ENCODE measurements at places on chromosomes 2 and 18. TPM values are rescaled to one million over a fixed set of nuclear protein-coding genes. Genes with fewer than 3 reads are reported as not detected.

PRKAG3 gene
- not detected for total RNA-seq

PID1 gene
- 60.3 TPM for total RNA-seq

GRCh38 chr18:28048612-28049011 lies 128.3 kb downstream of the CDH2 start:
- no peaks in the 10 kb centered on the region for H3K27me3 ChIP-seq
- H3K36me3 ChIP-seq: no peaks in the 10 kb centered on the region
- no peaks in the 10 kb centered on the region for H3K4me1 ChIP-seq

- no peak overlapping the region for H3K27ac ChIP-seq
- H3K36me3 ChIP-seq: no peaks in the 10 kb centered on the region
- H3K4me1 ChIP-seq: no peaks in the 10 kb centered on the region
- no peak for DNase-seq
- no peak overlapping the region for H3K4me3 ChIP-seq
Measured at GRCh38 chr2:205702576-205702975, 20.3 kb downstream of the NRP2 start.

DNA sequence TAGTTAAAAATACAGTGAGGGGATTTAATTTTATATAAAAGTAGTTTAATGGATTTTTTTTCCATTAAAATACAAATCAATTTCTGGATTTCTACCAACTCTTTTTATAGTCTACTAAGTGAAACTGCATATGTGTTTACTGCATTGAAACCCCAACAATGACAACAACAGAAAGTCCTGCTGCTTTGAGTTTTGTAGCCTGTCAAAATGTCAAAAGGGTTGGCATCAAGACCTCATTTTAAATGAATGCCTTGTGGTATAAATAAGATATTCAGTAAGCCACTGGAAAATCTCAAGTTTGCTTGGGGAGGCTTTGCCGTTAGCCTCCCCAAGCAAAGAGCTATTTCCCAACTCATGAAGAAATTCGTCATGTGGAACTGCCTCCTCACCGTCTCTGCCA lies 440.3 kb upstream of the HNMT start:
- no peak for DNase-seq
- H3K4me3 ChIP-seq: no peak overlapping the region
- H3K27ac ChIP-seq: no peak overlapping the region
- no peaks in the 10 kb centered on the region for H3K36me3 ChIP-seq

- no peak for DNase-seq
- H3K4me3 ChIP-seq: no peak overlapping the region
- no peak overlapping the region for H3K27ac ChIP-seq
- H3K36me3 ChIP-seq: no peaks in the 10 kb centered on the region
- H3K27me3 ChIP-seq: no peaks in the 10 kb centered on the region
Measured at GRCh38 chr2:73104933-73105332, 7.8 kb downstream of the RAB11FIP5 start.

RGPD4 gene
- total RNA-seq: not detected

GRCh38 chr2:108447947-108448677 lies 894 bp upstream of the GCC2 start:
- no peak for DNase-seq
- H3K4me3 ChIP-seq: peak overlapping the region; percentile 93
- no peaks in the 10 kb centered on the region for H3K27me3 ChIP-seq
- H3K36me3 ChIP-seq: no peaks in the 10 kb centered on the region
- H3K27ac ChIP-seq: peak overlapping the region; percentile 94
- peaks cover 3% of the 10 kb centered on the region for H3K4me1 ChIP-seq

- H3K27ac ChIP-seq: peak overlapping the region; percentile 78
- H3K36me3 ChIP-seq: no peaks in the 10 kb centered on the region
- no peak for DNase-seq
Measured at GRCh38 chr2:222752746-222753145, 81.3 kb downstream of the MOGAT1 start.

DNA sequence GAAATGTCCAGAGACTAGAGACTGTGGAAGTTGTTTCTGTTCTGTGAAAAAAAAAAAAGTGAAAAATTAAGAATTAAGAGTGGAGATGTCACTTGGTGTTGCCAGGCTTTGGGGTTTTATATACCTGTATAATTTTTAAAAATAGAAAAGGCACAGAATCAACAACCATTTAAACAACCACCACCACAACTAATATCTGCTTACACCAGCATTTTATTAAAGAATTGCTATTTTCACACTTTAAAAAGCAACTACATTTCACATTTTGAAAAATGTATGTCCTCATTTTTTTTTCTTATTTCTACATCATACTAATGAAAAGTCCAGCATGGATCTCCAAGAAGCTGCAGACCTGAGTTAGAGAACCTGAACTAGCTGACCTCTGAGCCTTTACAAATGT lies 167.5 kb upstream of the DTNA start:
- DNase-seq: no peak
- H3K27ac ChIP-seq: no peak overlapping the region
- no peaks in the 10 kb centered on the region for H3K27me3 ChIP-seq
- H3K36me3 ChIP-seq: no peaks in the 10 kb centered on the region
- no peak overlapping the region for H3K4me3 ChIP-seq
- no peaks in the 10 kb centered on the region for H3K4me1 ChIP-seq

DNA sequence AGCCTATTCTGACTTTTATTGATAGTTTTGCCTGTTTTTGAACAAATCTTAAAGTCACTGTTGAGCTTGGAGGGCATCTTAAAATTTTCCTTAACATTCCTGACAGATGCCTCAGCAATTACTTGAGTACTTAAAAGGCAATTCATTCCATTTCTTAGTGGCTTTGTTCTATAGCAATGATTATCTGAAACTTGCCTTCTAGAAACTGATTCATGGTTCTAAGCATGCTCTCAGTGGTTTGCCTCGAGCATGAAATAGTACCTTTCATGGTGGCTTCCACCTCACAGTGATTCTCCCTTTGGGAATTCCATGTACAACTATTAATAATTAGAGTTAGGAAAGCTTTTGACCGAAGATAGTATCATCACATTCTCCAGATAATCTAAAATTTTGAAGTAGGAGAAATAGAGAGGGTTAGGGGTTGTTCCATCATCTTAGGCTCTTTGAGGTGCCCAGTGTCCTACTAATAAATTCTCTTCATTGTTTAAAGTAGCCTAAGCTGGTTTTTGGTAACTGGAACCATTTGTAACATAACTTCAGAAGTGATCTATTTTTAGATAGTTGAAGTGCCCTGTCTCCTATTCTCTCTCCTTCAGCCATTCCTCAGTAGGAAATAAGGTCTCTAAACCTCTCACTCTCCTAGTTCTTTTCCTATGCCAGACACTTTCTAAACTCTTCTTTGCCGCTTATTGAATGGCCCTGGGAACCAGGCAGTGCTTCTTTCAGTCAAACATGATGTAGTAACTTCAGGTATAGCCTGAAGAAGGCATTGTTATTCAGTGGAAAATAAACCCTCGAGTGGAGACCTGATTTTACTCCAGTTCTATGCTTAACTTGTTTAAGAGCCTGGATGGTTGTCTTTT lies 156.1 kb downstream of the HAUS1 start:
- no peak overlapping the region for H3K4me3 ChIP-seq
- H3K27me3 ChIP-seq: no peaks in the 10 kb centered on the region
- no peaks in the 10 kb centered on the region for H3K4me1 ChIP-seq
- no peak overlapping the region for H3K27ac ChIP-seq
- H3K36me3 ChIP-seq: no peaks in the 10 kb centered on the region

GRCh38 chr18:8706791-8707555 lies 1.6 kb downstream of the MTCL1 start:
- peak overlapping the region; percentile 92 for H3K27ac ChIP-seq
- peak overlapping the region; percentile 63 for H3K4me3 ChIP-seq
- H3K4me1 ChIP-seq: peaks cover 10% of the 10 kb centered on the region
- no peak for DNase-seq
- H3K27me3 ChIP-seq: no peaks in the 10 kb centered on the region

DNA sequence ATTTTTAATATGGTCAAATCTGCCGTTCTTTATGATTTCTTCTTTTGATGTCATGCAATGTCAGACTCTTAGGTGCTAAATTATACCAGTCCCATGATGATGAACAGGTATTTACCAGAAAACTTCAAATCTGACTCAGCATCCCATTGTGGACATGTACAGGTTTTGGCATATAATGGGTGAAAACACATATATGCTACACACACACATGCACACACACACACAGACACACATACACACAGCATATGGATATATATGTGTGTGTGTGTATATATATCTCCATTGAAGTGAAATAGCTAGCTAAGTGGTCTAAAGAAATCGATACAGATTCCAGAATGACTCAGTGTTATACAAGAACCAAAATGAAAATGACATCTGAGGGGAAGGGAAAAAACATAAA lies 7.4 kb downstream of the PLEK start:
- no peak overlapping the region for H3K4me3 ChIP-seq
- no peak overlapping the region for H3K27ac ChIP-seq
- no peaks in the 10 kb centered on the region for H3K4me1 ChIP-seq
- no peaks in the 10 kb centered on the region for H3K27me3 ChIP-seq

DNA sequence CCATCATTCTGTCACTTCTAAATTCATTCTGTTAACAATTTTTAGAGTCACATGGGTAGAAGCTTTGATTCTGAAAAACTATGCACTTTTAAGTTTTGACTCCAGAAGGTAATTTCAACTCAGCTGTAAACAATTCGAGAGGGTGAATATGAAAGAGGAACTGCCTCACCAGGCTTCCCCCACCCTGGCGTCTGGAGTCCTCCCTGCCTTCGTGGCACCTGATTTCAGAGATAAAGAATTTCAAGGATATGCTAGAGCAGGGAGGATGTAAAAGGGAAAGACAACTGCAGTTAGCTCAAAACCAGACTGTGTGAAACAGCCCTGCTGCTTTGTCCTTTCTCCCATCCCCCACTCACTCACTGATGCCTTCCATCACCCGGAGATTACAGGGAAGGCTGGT lies 40.7 kb downstream of the ONECUT2 start:
- H3K27ac ChIP-seq: no peak overlapping the region
- no peaks in the 10 kb centered on the region for H3K4me1 ChIP-seq
- no peaks in the 10 kb centered on the region for H3K27me3 ChIP-seq
- DNase-seq: no peak

DNA sequence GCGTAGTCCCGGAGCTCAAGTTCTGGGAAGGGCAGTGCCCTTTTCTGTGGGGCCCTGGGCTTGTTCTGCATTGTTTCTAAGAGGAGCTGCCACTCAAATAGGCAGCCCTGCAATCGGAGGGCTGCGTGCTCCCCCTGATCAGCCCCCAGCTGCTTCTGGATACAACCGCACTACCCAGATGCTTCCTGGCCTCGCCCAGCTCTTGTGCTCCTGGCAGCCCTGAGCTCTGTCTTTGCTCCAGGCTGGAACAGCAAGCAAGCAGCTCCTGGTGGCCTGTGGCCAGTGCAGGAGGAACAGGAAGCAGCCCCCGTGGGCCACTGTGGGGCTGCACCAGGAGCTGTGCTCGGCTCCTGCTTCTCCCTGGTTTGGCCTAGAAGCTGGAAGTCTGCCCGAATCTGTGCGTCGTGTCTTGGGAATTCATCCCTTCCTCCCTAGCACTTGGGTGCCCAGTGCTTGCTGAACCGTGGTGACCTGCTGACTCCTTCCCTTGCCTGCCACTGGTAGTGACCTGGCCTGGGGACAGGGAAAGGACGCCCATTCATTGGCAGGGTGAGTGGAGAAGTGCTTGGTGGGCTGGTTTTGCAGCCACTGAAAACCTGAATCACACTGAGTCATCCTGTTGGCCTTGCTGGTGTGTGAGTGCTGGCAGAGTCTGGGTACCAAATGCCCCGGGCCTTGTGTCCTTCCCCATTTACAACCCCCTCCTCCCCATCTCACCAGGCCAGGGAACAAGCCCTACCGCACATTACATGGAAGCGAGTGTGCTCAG lies 27.3 kb upstream of the NTSR2 start:
- peak overlapping the region; percentile 89 for H3K27ac ChIP-seq
- H3K4me1 ChIP-seq: peaks cover 11% of the 10 kb centered on the region
- no peaks in the 10 kb centered on the region for H3K36me3 ChIP-seq
- no peak for DNase-seq

GRCh38 chr2:12066986-12067385 lies 320.6 kb downstream of the LPIN1 start:
- H3K4me1 ChIP-seq: no peaks in the 10 kb centered on the region
- no peaks in the 10 kb centered on the region for H3K36me3 ChIP-seq
- DNase-seq: no peak
- H3K27me3 ChIP-seq: no peaks in the 10 kb centered on the region
- H3K4me3 ChIP-seq: no peak overlapping the region

ABCG8 gene
- total RNA-seq: not detected

- H3K4me1 ChIP-seq: no peaks in the 10 kb centered on the region
- H3K27me3 ChIP-seq: no peaks in the 10 kb centered on the region
- no peak overlapping the region for H3K4me3 ChIP-seq
- H3K27ac ChIP-seq: no peak overlapping the region
- no peaks in the 10 kb centered on the region for H3K36me3 ChIP-seq
- no peak for DNase-seq
Measured at GRCh38 chr2:61367177-61367576, 103.7 kb downstream of the USP34 start.

MOGAT1 gene
- not detected for total RNA-seq

DNA sequence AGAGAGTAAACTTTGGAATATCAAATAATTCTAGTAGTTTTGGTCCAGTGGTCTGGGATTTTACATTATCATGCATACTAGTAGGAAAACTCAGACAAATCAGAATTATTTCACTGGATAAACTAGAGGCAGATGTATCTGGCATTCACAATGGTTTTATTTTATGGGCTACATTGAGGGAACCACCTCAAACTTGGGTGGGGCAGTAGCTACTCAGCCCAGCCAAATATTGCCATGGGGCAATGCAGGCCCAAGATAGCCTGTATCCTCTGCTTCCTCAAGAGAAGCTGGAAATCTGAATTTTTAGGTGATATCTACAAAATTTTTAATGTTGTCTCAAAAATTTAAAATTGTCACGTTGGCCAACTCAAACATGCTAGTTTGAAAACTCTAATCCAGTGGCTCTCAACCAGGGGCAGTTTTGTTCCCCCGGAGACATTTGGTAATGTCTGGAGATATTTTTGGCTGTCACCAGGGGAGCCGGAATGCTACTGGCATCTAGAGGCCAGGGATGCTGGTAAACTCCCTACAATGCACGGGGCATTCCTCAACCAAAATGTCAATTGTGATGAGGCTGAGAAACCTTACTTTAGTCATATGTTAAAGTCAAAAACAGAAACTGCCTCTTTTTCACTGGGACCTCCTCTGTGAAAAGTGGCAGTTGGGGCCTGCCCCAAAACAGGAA lies 172.8 kb upstream of the SPRED2 start:
- no peak for DNase-seq
- H3K4me1 ChIP-seq: no peaks in the 10 kb centered on the region
- H3K27me3 ChIP-seq: no peaks in the 10 kb centered on the region
- H3K4me3 ChIP-seq: no peak overlapping the region
- no peaks in the 10 kb centered on the region for H3K36me3 ChIP-seq

REG1B gene
- total RNA-seq: not detected

TOGARAM2 gene
- 0.15 TPM for total RNA-seq

GRCh38 chr18:54843314-54843713 lies 15.0 kb downstream of the RAB27B start:
- no peak overlapping the region for H3K27ac ChIP-seq
- no peak for DNase-seq
- no peaks in the 10 kb centered on the region for H3K4me1 ChIP-seq
- no peaks in the 10 kb centered on the region for H3K27me3 ChIP-seq

DNA sequence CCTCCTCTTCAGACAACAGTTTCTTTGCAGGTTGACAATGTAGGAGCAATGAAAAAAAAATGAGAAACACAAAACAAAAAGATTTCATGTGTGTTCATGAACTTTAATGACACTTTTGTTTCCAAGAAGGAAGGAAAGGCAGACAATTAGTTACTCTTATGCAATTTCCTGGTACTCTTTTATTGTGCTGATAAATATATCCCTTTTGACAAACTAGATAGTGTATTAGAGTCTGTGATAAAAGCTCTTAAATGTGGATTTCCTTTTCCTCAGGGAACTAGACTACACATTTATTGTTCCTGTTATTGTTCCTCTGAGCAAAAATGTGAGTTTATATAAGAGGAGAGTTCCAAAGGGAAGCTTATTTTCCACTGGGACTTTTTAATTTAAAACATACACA lies 188.7 kb upstream of the NRXN1 start:
- H3K27me3 ChIP-seq: no peaks in the 10 kb centered on the region
- no peak overlapping the region for H3K4me3 ChIP-seq
- DNase-seq: no peak

Measured in breast epithelium (tissue), 4 donors.